HT1080 (cell line): ENCODE measurements at places on chromosomes 13 and 19.

GRCh38 chr13:31747966-31748365, 8.6 kb downstream of the RXFP2 start:
- no peak for DNase-seq

DNA sequence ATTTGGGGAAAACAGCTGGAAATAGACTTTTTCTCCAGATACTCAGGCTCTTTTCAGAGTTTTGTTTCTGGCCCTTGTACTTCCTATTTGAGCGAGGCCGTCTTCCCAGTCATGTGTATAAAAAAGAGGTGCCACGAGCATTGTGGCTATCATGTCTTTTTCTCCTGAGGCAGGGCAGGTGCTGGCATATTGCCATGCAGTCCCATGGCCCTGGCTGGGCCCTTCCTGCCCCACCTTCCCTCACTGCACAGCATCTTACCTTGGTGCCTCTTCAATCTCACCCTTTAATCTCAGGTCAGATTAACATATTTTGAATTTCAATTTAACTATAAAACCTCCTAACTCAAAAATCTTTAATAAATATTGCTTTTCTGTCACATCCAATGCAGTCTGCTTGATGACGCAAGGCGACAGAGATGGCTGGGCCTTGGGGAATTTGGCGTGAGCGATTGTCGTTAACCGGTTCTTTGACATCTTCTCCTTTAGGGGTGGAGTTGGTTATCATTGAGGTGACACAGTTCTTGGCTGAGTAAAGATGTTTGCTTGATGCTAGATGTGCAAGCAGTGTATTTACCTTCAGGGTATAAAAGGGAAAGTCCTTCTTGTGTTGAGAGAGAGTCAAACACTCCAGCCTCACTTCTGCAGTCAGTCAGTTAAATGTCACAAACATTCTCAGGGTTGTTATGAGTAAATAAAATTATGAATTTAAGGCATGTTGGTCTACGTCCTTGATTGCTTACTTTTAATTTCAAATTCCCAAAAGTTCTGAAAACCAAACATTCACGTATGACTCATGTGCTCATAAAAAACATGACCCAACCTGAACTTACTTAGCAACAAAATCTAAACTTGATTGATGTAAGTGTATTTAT, 289.9 kb downstream of the MYO16 start:
- DNase-seq: peak; percentile 25

GRCh38 chr13:48018637-48019036, 17.6 kb upstream of the SUCLA2 start:
- DNase-seq: no peak

DNA sequence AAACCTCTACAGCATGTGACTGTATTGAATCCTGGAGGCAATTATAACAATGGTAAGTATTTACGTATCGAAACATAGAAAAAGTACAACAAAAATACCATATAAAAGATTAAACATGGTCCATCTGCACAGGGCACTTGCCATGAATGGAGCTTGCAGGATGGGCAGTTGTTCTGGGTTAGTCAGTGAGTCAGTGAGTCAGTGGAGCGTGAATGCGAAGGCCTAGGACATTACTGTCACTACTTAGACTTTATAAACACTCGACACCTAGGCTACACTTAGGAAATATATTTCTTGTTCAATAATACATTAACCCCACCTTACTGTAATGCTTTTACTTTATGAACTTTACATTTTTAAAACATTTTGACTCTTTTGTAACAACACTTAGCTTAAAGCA, 35.6 kb upstream of the TMTC4 start:
- no peak for DNase-seq

DNA sequence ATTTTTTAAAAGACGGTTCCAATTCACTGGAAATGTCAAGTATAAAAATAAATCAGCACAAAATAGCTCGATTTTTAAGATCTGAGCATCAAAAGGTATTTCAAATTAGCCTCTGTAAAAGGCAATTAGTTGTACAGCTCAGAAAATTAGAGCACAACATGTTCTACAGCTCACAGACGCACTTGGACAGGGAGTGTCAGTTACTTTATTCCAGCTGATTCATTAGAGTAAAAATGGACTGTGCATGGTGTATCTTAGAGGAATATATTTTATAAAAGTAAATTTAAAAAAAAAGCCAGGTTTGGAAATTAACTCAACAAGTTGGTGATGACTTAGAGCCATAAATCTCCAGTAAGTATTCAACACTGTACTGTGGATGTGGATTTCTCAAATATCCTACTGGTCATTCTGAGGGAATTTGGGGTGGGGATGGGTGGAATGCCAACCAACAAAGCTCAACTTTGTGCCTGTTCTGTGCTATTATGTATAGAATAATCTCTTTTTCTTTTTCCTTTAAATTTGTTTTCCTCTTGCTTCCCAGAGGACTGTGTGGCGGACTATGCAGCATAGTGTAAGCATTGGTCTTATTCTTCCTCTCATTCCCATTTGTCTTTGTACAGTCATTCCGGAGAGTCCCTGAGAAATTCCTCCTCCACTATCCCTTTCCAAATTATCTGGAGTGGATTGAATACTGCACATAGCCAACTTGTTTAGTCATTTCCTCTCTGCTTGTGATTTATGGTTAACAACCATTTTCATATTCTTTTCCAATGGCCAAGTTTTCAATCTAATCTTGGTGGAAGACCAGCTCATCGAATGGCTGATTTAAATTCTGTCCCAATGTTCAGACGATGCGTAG, 169.3 kb downstream of the DCT start:
- DNase-seq: peak; percentile 89
